Neural progenitor cell (in vitro differentiated cells): ENCODE measurements at places on chromosomes 3 and 15.

DNA sequence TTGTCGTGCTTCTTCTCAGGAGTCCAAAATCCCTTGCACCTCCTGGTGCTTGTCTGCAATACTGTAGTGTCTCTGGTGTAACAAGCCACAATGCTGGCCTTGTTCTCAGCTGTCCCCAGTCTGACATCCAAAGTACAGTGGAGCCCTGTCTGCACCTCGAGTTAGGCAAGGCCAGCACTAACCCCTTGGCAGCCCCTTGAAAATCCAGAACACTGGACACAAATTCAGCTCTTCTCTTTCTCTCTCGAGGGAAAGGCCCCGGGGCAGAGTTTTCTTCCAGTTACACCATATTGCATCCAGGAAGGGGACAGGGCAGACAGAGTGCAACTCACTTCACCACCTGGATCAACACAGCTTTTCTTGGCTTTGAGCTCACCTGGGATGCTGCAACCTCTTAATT lies 91.3 kb upstream of the ATP10A start:
- no peaks in the 10 kb centered on the region for H3K36me3 ChIP-seq
- H3K27me3 ChIP-seq: no peaks in the 10 kb centered on the region
- H3K4me1 ChIP-seq: peaks cover 5% of the 10 kb centered on the region
- DNase-seq: no peak
- no peak overlapping the region for H3K4me3 ChIP-seq

DNA sequence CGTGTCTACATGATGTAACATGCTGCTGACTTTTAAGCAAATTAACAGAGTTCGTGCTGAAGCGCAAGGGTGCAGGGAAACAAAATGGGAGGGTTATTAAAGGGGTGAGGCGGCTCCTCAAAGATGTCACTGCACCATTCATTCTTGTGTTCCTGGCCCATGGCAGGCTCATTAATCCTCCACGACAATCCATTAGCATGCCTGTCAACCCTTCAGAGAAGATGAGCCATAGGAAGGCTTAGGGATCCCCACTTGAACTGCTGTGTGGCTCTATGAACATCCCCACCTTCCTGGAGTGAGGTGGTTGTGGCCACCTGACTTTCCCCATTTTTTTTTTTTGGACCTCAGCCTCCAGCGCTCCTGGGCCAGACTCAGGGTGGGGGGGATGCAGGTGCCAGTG lies 45.8 kb downstream of the IGF1R start:
- peaks cover 36% of the 10 kb centered on the region for H3K4me1 ChIP-seq
- H3K27me3 ChIP-seq: no peaks in the 10 kb centered on the region
- H3K4me3 ChIP-seq: no peak overlapping the region
- peak; percentile 23 for DNase-seq
- no peaks in the 10 kb centered on the region for H3K36me3 ChIP-seq

- no peak overlapping the region for H3K27ac ChIP-seq
- DNase-seq: peak; percentile 70
- H3K4me3 ChIP-seq: no peak overlapping the region
- no peaks in the 10 kb centered on the region for H3K36me3 ChIP-seq
These were observed 268.3 kb downstream of the UACA start for GRCh38 chr15:70494852-70495571.

GRCh38 chr3:104291437-104291851 lies 1075.3 kb upstream of the ALCAM start:
- peaks cover 14% of the 10 kb centered on the region for H3K4me1 ChIP-seq
- H3K27ac ChIP-seq: no peak overlapping the region
- no peaks in the 10 kb centered on the region for H3K27me3 ChIP-seq
- peak; percentile 3 for DNase-seq

GRCh38 chr3:98513091-98513511 lies 9.6 kb downstream of the CLDND1 start:
- peaks cover 6% of the 10 kb centered on the region for H3K36me3 ChIP-seq
- H3K4me1 ChIP-seq: no peaks in the 10 kb centered on the region
- no peak overlapping the region for H3K4me3 ChIP-seq
- H3K27me3 ChIP-seq: no peaks in the 10 kb centered on the region
